OCI-LY7 (cell line): ENCODE measurements at places on chromosomes 7 and 10.

DNA sequence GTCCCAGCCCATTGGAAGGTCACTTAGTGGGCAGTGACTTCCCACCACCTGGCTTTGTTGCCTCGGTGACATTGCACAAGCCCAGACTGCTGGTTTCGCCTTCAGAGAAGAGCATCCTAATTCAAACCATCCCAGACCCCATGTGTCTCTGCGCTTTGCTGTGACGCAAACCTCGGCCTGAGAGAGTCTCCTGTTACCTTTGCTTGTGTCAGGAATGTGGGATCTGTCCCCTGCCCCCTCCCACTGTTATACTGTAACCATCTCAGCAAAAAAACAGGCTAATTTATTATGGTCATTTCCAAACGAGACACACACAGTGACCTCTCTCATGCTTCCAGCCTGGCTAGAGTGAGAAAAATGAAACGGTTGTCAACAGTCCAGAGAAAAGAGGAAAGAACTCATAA, 25.0 kb upstream of the AQP1 start:
- no peak for DNase-seq

GRCh38 chr10:127068485-127068884, 127.9 kb downstream of the INSYN2A start:
- no peak for DNase-seq

GRCh38 chr10:61958805-61959204, 57.3 kb downstream of the ARID5B start:
- DNase-seq: no peak

DNA sequence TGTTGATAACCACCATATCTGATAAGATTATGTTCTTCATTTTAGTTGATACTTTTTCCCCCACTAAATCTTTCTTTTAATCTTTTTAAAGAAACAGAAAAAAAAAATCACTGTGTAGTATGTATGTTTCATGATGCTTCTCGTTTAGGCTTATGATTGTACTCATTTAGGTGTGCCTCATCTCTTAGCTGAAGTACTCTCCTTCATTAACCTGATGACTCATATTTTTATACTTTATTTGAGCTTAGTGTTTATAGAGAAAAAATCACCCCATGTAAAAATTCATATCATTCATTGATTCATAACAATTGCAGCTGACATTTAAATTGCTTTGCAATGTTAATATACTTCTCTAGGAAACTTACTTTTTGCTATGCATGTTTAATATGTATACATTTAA, 158.9 kb downstream of the MLLT10 start:
- no peak for DNase-seq

DNA sequence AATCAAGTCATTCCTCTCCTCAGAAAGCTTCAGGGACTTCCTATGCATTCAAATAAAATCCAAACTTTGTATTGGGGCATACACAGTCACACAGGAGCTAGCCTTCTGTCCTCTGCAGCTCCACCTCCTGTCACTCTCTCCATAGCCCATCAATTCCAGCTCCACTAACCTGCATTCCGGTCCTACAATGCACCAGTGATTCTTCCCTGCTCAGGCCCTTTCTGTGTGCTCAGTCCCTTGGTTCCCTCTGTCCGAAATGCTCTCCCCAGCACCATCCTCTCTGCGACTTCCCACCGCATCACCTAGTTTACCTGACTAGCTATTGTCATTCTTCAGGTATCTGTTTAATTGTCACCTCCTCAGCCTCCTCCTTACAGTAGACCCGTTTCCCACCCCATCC, 26.4 kb upstream of the YAE1 start:
- no peak for DNase-seq

- no peak for DNase-seq
Observed at GRCh38 chr10:71492872-71493271, 96.2 kb downstream of the CDH23 start.

DNA sequence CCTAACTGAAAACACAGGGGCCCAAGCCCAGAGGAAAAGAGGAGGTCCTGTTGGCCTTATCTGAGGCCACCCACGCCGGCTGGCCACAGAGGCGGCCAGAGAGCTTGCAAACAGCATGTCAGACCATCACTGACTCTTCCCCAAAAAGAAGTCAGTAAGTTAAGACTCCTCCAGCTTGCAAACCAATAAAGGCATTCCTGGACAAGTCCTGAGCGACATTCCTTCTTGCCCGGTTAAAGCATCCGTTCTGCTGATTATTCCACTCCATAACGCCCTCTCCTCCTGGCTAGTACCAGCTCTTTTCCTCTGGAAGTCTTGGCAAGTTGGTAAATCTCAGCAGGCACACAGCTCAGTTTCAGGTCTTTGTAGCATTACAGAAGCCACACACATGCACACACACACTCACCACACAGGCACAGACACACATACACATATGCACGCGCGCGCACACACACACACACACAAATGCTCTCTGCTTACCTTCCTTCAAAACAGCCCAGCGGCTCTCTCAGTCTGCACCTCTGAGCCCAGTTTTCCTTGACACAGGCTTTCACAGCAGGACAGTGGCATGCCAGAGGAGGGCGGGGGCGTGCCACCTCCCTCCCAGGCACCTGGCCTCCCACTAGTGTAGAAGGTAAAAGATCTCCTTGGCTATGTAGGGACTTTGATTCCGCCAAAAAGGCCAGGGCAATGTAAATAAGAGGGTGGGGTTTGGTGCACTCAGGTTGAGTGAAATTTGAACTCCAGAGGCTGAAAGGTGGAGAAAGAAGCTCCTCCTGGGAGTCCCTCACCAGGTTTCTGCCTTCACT, 201.4 kb downstream of the TNS3 start:
- no peak for DNase-seq

- DNase-seq: no peak
Observed at GRCh38 chr7:13835442-13835841, 154.0 kb downstream of the ETV1 start.

DNA sequence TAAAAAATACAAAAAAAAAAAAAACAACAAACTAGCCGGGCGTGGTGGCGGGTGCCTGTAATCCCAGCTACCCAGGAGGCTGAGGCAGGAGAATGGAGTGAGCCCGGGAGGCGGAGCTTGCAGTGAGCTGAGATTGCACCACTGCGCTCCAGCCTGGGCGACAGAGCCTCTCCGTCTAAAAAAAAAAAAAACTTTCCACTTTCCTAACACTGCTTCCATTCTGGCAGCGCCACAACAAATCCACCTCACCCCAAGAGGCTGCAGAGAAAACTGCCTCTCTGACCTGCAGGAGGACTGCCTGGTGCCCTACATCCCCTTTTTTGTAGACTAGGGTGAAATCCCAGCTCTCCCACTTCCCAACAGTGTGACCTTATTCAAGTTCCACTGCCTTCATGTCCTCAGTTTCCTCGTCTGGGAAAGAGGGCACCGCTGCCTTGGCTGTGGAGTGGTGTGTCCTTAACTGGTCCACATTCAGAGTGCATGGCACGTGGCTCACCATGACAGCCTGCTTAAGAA, 2.6 kb upstream of the MBL2 start:
- no peak for DNase-seq

- DNase-seq: no peak
Observed at GRCh38 chr10:86079088-86079487, 287.5 kb downstream of the GRID1 start.

DNA sequence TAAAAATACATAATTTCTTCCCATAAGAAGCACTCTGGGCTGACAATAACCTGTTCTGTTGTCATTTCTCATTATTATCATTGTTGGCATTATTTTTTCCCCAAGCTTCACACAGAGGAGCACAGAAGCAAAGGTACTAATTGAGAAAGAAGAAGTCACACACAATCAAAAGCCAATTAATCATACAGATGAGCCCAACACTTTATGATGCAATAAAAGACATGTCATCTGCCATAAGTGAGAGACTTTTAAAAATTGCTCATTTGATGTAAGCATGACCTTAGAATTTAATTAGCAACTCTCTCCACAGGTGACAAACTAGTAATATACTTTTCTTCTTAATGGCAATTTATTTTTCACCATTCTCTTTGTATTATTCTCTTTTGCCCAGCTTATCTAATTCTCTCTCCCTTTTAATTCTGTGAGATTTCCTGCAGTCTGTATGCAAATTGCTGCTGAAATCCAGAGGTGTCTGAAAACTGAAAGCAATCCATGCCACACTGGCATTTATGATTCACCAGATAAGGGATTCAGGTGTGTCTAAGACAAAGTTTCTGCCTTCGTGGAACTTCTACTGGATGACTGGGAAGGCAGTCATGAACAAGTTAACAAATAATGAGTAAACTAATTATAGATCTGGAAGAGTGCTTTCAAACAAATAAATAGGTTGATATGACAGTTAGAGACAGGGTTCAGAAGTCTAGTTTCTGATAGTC, 203.5 kb downstream of the CHCHD3 start:
- DNase-seq: no peak

DNA sequence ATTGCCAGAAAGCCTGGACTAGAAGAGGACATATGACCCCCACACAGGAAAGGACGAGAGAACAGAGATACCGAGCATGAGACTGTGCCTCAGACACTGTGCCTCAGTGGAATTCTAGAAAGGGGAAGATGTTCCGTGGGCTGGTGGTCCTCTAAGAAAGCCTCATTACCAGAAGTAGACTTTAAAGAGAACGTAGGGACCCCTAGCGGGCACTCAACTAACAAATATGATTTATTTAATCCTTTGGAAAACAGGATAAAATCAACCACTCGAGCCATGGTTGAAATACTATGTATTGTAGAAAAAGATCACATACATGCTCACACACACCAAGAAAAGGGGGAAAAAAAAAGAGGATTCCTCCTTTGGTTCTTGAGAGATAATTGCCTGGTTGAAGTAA, 701.2 kb upstream of the SORCS1 start:
- no peak for DNase-seq
